ENCODE measurements at places on chromosomes 16 and 17.

DNA sequence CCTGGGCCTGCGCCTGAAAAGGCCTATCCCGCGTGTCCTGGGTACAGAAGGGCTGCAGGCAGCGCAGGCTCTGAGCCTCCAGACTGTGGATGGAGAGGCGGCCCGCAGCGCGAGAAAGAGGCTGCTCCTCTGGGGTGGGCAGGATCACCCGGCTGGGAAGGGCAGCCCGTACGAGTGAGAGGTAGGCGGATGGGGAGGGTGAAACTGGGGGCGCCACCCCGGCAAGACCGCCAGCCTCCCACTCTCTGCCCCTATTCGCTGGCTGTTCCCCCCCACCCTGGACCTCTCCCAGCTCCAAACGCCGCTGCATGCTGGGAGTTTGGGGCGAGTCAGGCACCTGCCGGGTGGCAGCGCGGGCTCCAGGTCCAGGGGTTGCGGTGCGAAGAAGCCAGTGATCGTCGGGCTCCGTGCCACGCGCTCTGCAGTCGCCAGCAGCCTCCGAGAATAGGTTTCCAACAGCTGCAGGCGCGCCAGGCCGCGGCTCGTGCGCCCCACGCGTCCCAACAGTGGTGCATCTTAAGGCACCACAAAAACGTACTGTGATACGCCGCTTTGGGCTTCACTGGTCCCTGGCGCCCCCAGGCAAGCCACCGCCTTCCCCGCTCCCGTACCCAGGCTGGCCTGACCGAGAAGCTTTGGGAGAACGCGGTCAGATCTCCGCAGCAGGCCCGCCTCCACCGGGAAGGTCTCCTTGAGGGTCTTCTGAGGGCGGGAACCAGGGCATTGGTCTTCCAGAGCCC, 1.1 kb downstream of the NOXO1 start:
- DNase-seq, result no peak

DNA sequence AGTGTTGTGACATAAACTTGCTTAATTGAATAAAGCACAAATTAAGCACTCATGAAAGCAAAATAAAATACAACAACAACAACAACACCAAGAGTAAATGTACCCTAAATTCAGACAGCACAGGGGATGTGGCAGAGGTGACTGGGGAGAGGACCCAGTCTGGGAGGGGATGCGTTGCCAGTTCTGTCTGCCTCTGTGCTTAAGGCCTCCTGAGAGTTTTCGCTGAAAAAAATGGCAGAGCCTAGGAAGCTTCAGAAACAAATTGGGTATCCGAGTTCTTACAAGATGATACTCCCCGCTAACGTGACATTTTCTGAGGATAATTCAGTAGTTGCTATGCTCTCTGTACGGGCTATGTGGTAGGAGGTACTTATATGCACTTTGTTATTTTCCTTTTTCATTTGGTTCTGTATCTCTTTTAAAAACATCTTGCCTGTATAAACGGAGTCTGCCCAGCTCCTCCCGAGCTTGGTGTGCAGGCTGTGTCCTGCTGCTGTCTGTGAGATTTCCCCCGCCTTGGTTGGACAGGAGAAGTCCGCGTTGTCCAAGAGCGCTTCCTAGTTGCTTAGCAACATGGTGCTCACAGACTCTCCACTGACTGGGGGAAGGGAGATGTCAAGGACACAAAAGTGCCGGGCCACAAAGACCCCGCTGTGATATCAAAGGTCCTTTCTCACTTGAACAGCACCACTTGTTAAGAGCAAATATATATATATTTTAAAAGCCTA, 134.2 kb upstream of the CPHXL start:
- DNase-seq, result no peak

GRCh38 chr17:1186923-1187771, 7.4 kb upstream of the ABR start:
- DNase-seq, result peak; percentile 54

DNA sequence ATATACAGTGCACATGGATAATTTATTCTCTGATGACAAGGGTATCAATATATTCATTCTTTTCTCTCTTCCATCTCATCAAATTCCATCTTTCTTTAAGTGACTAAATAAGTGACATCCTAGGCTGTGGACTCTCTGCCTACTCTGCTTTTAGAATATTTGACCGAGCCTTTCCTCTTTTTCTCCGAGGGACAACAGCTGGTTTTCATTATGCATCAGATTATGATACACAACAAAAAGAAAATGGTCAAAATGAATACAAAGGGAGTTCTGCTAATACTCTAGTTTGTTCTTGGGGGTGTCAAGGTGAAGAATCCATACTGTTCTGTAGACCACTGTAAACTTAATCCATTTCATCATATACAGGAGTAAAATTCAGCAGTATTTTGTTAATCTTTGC, 942.6 kb downstream of the KCNJ2 start:
- DNase-seq, result no peak

DNA sequence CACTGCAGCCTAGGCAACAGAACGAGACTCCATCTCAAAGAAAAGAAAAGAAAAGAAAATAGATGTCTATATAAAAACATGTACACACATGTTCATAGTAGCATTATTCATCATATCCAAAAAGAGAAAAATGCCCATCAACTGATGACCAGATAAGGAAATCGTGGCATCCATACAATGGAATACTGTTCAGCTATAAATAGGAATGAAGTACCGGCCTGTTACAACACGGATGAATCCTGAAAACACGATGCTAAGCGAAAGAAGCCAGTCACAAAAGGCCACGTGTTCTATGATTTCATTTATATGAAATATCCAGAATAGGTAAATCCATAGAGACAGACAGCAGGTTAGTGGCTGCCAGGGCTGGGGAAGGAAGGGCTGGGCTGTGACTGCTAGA, 65.8 kb downstream of the TBC1D16 start:
- DNase-seq, result no peak

DNA sequence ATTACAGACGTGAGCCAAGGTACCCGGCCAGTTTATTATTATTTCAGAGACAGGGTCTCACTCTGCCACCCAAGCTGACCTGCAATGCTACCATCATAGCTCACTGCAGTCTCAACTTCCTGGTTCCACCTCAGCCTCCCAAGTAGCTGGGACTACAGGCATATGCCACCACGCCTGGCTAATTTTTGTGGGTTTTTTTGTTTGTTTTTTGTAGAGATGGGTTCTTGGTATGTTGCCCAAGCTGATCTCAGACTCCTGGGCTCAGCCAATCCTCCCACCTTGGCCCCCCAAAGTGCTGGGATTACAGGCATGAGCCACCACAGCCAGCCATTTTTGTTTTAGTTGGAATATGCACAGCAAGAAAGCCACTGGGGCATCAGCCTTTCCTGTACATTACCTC, 115.7 kb downstream of the MRM1 start:
- DNase-seq, result no peak
